ENCODE measurements at places on chromosomes 4 and X.

DNA sequence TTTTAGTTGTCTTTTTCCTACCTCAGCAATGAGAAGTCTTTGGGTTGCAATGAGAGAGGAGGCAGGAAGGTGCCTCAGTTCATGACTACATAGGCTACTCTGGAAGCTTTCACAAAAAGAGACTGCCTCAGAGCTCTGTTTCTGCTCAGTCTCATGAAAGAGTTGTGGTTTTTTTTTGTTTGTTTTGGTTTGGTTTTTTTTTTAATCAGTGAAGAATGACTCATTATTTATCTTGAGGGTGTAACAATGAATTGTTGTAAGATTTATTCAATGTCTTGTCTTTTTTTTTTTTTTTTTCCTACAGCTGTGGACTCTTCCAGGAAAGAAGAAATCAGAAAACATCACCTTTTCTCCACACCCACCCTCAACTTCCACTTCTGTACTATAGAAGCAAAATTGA lies 67.5 kb upstream of the CXCL13 start:
- DNase-seq, result no peak

DNA sequence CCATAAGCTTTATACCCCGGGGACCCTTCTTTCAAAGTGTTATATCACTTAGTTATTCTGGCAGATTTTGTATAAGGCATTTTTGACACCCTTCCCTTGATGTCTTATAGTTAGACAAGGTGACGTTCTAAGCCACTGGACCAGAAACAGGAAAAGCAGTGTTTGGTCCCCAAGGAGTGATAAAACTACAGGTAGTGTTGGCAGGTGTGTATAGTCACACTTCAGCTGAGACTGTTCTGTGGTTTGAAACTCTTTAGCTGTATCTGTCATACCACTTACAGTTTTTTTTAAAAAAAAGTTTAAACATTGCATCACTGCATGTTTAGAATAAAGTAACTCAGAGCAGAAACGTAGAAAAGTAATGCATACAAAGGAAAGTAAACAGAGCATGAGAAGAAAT lies 48.5 kb downstream of the TLL1 start:
- no peak for DNase-seq

DNA sequence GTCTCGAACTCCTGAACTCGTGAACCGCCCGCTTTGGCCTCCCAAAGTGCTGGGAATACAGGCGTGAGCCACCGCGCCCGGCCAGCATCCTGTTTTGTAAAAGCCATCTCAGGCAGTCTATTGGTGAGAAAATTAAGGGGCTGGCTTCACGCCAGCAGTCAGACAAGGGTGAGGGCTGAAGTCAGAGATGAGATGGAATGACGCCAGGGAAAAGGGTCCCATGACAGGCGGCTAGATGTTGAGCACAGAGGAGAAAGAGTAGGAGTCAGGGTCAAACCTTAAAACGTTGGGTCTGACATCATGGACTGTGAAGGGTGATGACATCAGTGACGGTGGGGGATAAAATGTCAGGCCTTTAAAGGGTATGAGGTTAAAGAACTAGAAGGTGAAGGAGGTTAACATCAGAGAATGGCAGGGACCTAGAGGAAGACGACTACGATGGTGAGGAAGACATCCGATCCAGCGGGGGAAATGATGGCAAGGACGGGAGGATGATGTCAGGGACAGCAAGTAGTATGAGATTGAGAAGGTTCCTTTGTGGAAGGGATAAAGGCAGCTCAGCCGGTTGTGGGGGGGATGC lies 504 bp upstream of the RBM3 start:
- no peak for DNase-seq

DNA sequence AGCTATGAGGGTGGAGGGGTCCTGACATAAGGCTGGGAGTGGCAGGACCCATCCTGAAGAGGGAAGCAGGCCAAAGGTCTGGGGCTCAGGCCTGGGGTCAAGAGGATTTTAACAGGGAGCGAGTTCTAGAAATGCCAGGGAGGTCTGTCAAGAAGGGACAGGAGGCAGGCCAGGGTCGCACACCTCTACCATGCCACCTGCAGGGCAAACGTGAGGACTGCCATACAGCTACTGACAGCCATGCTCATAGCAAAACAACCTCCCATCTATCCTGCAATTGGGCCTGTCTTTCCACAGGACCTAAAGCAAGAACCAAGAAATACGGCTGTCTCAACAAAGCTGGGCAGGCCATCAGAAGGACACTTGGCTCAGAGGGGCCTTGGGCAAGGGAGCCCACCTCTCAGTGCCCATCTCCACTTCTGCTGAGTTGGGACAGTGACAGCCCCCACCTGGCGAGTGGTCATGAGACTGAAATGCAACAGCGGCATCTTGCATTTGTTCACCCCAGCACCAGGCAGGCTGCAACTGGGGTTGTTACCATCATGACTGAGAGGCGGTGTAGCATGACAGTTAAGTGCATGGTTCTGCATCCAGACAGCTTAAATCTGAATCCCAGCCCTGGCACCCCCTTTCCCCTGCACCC lies 92.7 kb downstream of the WFS1 start:
- no peak for DNase-seq

DNA sequence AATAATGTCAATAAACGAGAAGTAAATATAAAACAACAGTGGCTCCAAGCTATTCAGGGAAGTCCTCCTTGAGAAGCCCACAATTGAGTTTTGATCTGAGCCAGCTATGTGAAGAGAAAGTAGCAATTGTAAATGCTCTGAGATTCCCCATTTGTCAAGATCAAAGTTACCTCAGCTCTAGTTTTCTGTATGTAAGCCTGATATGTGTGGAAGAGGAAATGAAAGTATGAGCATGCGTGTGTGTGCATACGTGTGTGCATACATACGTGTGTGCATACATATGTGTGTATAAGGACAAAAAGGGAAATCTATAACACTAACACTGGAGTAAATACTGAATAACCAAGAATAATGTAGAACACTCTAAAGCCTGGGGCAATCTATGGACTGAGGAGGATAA lies 130.3 kb downstream of the SCFD2 start:
- DNase-seq, result no peak

- no peak for DNase-seq
Observed at GRCh38 chrX:19677121-19677520, 161.8 kb upstream of the MAP3K15 start.

DNA sequence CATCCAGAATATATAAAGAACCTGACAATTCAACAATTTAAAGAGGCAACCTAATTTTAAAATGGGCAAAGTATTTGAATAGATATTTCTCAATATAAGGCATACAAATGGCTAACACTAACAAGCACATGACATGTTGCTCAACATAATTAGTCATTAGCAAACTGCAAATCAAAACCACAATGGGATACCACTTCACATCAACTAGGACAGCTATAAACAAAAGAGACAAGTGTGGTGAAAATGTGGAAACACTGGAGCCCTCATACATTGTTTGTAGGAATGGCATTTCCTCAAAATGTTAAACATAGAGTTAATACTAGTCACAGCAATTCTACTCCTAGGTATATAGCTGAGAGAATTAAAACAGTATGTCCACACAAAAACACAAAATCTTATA lies 96.7 kb downstream of the CORIN start:
- peak; percentile 64 for DNase-seq

DNA sequence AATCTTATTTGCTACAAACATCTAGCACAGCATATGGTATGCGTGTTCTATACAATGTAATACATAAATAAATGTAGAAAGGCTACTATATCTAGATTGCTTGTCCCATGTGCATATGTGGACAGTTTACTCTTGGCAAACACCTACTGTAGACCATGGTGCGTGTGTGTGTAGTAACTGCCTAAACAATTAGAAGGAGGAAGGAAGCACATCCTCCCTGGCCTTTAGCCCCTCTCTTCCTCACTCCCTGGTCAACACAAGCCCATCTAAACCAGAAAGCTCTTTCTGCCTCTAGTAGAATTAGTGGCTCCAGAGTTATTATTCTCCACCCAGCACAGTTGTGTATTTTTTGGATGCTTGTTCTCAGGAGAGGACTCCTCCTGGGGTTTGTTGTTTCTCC lies 73.9 kb downstream of the KDR start:
- no peak for DNase-seq

DNA sequence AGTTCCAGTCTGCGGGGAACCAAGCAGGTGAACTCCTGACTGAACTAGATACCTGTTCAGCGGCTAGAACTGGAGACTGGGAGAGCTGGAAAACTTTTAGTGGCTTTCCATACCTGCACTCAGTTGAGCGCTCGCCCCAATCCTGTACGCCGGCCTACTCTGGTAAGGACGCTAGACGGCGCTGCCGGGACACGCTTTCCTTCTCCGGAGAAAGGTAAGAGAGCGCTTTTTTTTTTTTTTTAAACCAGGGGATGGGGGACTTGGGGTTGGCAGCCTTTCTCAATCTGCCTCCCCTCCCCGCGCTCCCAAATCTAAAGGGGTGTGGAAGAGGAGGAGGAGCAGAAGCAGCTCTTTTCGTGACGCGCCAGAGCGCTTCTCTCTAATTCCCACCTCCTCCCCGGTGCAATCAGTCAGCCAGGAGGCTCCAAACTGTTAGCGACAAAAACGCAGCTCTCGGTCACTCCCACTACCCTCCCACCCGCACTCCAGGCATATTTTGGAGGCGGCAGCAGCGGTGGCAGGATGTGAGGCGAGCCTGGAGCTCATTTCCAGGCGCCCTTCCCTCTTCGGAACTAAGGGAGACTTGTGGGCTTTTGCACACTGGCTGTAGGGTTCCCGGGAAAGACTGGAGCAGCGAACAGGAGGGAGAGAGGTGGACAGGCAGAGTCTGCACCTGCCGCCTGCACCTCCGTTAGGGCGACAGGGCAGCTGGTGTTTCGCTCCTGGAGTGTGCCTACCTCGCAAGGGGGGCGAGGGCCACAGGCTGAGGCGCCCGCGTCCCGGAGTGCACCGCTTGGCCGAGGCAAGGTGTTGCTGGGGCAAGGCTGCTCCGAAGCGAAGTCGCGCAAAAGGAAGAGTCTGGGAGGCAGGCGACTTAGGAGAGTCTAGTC lies at the start of gene IL1RAPL2:
Gene IL1RAPL2 (plus strand): TSS at position 409 of the 890 bp plus-strand sequence.
- no peak for DNase-seq

DNA sequence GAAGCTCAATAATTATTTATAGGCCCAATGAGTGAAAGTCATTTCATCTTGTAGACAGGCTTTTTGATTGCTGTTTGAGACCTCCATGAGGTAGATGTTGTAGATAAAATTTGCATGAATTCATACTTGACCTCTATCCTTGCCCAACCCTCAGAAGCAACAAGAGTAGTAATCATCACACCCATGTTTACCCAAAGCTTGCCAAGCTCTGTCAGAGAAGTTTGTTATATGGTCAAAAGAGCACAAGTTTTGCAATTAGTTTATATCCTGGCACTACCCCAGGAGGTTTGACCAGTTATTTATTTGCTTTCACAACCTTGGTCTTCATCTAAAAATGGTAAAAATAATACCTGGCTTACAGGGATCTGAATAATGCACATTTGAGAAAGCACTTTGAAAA lies 20.7 kb downstream of the ADH7 start:
- DNase-seq, result no peak

- DNase-seq, result no peak
Observed at GRCh38 chr4:148954011-148954749, 512.0 kb upstream of the NR3C2 start.

DNA sequence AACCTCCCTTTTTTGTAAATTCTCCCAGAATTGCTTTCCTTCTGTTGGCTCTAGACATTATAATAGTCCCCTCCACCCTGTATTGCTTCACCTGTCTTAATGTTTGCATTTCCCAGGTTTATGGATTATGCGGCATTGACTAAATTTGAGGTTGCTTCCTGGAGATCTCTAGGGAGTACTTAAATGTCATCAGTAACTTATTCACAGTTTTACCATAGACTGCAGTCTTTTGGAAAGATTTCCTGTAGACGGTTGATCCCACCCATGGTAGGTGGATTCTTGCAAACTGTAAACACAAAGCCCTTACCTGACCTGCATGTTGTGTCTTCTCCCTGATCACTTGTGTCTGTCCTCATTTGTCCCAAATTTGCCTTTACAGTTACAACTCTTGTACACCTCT lies 6.2 kb upstream of the NOX1 start:
- no peak for DNase-seq

GRCh38 chr4:98528882-98529281 lies 129.5 kb downstream of the TSPAN5 start:
- DNase-seq, result no peak

- no peak for DNase-seq
Observed at GRCh38 chr4:16916719-16917337, 18.4 kb upstream of the LDB2 start.

GRCh38 chrX:24979081-24979480 lies 36.7 kb downstream of the ARX start:
- DNase-seq, result no peak

DNA sequence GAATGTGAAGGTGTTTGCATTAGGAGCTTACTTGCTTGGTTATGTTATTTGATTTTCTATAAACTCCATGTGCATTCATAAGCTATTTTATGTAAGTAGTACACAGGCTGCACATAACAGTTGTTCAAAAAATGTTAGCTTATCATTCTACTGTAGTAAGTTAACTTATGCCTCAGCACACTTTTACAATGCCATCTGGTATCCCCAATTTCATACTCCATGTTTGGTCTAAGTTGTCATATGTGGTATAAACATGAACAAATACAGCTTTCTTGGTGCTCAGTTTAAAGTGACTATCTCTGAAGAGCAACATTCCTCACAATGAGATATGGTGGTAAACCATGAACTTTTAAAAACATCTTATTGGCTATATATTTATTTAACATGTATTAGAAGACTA lies 104.3 kb upstream of the LEF1 start:
- DNase-seq, result no peak

GRCh38 chr4:27194599-27195176 lies 334.0 kb downstream of the STIM2 start:
- DNase-seq, result no peak

GRCh38 chr4:33961761-33962160 lies 2282.6 kb downstream of the ARAP2 start:
- DNase-seq, result no peak

GRCh38 chr4:48429709-48430474 lies 53.3 kb upstream of the SLC10A4 start:
- DNase-seq, result no peak
